NCI-H510A treated with DMSO at 0.1 percent for 48 hours (cell line): ENCODE measurements at places on chromosomes 16 and 17.
A peak's percentile ranks its signal among the peaks of the same experiment; 100 is the strongest.

- DNase-seq: no peak
Observed at GRCh38 chr16:14298374-14299122, 227.4 kb downstream of the MRTFB start.

DNA sequence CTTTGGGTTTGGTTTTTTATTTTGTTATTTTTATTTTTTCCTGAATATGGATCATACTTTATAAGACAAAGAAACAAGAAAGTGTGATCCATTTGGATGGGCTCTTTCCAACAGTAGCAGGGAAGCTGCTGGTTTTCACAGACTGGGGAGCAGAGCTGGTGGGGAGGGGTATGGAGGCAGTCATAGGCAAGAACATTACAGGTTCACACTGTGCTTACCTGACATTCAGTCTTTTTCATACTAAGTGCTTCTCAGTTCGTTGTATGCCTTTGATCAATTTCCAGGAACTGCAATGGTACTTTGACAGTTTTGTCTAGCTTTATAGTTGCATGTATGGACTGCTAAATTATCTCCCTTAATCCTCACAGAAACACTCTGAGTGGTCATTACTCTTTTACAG, 27.7 kb downstream of the BEAN1 start:
- no peak for DNase-seq

- DNase-seq: no peak
Observed at GRCh38 chr17:57665696-57666095, 79.4 kb downstream of the CCDC182 start.

DNA sequence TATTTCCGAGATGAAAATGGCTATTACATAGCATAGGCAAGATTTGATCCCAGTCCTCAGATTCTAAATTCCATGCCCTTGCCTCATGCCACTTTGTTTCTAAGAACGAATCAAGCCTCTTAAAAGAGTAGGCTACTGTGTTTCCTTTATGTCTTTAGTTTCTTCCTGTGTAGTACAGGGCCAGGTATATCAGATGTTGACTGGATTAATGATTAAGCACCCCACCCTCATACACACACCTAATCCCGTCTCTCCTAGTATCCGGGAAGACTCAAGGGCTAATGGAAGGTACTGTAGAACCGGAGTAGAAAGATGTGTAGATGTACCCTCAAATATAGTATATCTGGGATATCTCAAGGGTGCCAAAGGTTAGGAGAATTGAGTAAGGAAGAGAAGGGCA, 6.7 kb downstream of the TOM1L1 start:
- no peak for DNase-seq

GRCh38 chr17:18228176-18228682, 2.8 kb downstream of the LLGL1 start:
- no peak for DNase-seq

DNA sequence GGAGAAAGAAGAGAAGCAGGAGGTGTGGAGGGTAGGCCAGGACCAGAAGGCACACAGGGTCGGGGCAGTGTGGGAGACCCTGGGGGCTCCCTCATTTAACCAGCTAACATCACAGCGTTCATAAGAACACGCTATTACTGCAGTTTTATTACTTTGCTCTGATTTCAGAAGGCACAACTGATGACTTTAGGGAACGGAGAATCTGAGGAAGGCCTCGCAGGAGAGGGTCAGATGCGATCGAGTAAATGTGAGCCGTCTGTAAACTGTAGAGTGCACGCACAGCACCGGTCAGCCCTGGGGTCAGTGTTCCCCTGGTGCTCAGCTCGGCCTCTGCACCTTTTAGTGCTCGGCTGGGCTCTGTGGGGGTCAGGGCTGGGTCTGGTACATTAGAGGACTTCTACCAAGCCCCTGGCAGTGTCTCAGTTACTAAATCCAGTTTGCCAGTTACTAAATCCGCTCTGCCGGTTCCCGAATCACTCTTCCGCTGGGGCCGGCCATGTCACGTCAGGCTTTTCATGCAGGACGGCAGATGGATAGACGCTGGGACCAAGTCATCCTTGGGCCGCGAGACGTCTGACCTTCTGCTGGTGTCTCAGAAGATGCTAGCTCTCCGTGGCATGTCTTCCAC, 325.9 kb downstream of the SEC14L1 start:
- DNase-seq: no peak

DNA sequence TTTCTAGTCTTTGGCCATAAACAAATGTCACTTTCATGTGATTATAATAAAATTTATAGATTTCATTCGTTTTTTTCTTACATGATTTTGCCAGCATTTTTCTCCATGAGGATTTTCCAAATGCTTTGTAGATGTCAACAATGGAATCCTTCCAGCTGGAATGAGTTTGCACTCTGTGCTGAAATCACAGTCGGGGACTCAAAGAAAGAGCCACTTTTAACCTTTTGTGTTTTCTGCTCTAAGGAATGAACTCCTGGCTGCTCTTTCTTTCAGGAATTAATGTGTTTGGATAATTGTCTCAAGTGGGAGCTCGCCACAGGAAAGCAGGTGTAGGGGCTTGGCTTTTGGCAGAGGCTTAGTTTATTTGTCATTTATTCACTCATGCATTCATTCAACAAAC, 372.3 kb upstream of the SALL1 start:
- no peak for DNase-seq

DNA sequence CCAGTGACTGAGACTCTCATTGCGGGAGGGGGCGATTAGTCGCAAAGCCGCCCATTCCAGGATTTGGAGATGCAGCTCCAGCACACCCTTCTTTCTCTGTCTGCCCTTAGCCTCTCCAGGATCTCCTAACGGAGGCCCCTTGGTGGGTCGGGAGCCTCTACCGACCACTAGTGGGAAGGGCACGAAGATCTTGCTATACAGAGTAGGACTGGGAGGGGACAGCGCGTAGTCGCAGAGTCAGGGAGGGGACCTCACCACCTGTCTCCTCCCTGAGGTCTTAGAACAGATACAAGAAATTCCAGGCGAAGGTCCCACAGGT, 588 bp upstream of the SMTNL2 start:
- DNase-seq: peak; percentile 22

- no peak for DNase-seq
Observed at GRCh38 chr16:19613834-19614233, 58.3 kb downstream of the VPS35L start.

- DNase-seq: no peak
Observed at GRCh38 chr17:37088913-37089312, 140.2 kb downstream of the AATF start.

DNA sequence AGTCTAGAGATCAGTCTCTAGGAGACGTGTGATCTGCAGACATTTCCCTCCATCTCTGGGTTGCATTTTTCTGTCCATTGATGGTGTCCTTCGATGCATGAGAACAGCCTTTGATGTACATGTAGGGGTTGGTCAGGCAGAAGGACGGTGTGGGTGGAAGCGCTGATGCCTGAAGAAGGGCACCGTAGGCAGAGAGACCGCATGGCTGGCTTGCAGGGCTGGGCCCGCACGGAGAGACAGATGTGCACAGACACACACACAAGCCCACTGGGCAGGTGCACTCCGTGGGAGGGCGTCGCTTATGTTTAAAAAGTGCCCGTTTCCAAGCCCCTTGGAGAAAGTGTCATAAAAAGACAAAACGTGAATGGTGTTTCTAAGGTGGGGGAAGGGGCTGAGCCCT, 15.7 kb upstream of the WFIKKN1 start:
- no peak for DNase-seq

GRCh38 chr16:4743226-4743878, 9.0 kb downstream of the DNAAF8 start:
- DNase-seq: no peak

GRCh38 chr17:4945176-4945943, 3.0 kb downstream of the PFN1 start:
- no peak for DNase-seq

DNA sequence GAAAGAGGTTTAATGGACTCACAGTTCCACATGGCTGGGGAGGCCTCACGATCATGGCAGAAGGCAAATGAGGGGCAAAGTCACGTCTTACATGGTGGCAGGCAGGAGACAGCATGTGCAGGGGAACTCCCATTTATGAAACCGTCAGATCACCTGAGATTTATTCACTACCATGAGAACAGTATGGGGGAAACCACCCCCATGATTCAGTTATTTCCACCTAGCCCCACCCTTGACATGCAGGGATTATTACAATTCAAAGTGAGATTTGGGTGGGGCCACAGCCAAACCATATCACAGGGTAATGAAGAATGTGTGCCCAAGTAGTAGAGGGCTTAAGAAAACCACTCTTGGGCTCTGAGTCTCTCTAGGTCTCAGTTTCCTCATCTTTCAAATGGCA, 85.1 kb downstream of the PRKCB start:
- no peak for DNase-seq

GRCh38 chr16:81745704-81746558, 33.2 kb upstream of the PLCG2 start:
- DNase-seq: no peak

GRCh38 chr16:74954763-74955162, 30.2 kb downstream of the WDR59 start:
- DNase-seq: no peak

- peak; percentile 38 for DNase-seq
Observed at GRCh38 chr16:52543654-52544053, 3.3 kb downstream of the TOX3 start.

DNA sequence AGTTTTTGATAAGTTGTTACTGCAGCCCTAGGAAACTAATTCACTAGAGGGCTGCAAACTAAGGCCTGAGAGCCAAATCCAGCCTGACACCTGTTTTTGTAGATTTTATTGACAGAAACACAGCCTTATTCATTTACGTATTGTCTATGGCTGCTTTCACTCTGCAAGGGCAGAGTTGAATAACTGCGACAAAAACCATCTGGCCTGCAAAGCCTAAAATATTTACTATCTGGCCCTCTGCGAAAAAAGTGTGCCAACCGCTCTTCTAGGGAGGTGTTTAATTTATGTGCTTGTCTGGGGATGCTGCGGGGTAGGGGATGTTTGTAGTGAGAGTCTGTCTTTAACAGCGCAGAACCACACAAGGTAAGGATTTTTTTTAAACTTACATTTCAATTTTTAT, 165.0 kb upstream of the RBFOX1 start:
- DNase-seq: no peak

DNA sequence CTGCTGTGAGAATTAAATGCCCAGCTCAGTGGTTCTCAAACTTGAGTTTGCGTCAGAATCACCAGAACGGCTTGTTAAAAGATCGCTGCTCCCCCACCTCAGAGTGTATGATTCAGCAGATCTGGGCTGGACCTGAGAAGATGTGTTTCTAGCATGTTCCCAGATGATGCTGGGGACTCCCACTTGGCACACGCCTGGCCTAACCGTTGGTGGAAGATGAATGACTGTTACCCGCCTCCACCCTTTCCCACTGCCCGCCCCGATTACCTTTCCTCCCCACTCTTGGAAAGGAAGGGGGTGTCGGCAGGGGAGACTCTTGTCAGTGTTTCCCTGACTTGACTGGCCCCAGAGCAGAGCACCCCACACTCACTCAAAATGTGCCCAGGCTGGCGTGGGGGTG, 29.3 kb upstream of the ABCC3 start:
- no peak for DNase-seq

GRCh38 chr16:50069060-50069459, 3.3 kb downstream of the HEATR3 start:
- no peak for DNase-seq

DNA sequence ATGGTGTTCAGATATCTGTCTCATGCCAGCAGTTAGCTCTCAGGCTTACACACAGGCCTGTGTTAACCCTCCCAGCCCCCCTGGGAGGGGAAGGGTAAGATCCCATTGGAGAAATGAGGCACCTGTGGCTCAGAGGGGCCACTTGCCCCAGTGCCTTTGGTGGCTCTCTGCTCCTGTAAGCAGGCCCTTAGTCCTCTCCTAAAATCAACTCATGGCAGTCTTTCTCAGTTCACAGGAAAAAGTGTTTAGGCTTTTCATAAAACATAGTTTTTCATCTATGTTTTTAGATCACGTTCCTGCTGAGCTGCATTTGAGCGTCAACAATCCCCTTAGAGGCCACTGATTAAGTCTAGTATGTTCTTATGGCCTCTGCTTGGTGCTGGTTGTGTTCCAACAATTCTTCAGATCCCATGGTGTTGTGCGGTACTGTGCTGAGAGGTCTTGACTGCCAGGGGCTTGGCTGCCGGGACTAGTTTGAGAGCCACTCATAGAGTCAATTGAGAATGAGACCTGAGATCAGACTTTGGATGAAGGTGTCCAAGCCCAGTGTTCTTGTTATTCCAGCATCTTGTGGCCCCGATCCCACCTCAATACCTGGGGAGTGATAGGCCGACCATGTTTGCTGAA, 10.6 kb downstream of the TAOK2 start:
- DNase-seq: no peak

- DNase-seq: no peak
Observed at GRCh38 chr16:75263963-75264445, 12.6 kb upstream of the BCAR1 start.

GRCh38 chr17:75047398-75048098, 523 bp downstream of the KCTD2 start:
- DNase-seq: no peak

DNA sequence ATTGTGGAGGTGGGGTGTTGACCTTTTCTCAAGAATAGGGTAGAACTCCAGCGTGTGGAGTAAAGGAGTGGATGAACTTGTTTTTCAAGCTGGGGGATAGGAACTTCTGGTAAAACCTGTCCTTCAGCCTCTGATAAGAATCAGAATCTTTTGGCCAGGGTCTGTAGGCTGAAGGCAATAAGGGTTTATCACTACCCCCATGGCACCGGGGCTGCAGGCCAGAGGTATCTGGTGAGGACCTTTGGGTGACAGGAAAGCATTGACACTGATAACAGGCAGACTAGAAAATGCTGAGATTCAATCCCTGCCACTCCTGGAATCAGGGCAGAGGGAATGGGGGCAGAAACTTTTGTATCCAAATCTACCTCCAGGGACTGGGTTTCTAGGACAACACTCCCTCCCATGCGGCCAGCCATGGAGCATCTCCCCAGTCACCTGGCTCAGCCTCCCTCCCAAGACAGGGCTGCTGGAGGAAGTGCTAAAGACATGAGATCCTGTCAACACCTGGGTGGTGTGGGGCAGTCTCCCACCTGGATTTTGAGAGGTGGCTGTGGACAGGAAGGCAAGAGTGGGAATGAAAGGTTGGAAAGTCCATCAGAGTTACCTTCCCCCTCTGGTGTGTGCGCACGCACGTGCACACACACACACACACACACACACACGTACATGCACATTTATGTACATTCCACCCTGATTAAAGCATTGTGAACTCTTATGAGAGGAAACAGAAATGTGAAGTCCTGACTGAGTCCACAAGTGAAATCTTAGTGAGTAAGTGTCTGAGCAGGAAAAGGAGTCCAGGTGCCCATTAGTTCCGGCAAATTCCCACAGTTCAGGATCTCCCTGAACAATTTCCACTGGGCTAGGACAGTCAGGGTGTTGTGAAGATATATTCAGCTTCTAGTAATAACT, 53.1 kb upstream of the MARCHF10 start:
- DNase-seq: peak; percentile 54

- no peak for DNase-seq
Observed at GRCh38 chr17:73013816-73014663, 78.4 kb downstream of the SLC39A11 start.

DNA sequence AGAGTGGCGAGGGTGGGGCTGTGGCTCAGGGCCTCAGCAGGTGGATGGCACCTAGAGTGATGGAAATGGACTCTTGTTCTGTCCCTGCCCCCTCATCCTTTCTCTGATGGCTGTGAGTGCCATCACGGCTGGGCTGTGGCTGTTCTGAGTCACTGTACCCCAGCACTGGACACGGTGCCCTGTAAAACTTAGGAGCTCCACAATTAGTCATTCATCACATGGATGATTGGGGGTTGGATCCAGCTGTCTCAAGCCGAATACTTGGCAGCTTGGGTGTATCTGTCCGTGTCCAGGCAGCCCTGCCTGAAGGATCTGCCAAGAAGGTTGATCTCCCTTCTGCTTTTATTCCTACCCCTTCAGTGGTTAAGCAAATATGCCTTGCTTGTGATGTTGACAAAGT, 295.5 kb upstream of the EEF2KMT start:
- no peak for DNase-seq

GRCh38 chr16:14301169-14302030, 230.3 kb downstream of the MRTFB start:
- DNase-seq: no peak
